ENCODE measurements at places on chromosomes 1 and 21.

DNA sequence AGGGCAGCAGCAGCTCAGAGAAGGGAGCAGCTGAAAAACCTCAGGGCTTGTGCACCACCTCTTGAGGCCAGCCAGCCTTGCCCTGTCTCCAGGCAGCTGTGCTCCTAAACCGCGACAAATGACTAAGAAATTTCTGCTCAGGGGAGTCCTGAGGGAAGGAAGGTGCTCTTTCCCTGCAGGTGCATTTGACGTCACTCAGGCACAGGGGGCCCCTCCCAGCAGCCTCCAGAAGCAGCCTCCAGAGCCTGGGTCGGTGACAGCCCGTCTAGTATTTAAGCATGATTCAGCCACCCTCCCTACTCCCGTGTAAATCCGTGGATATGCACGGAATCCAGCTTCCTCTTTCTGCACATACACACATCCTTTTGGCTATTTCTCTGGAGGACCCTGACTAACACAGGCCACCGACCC, 560.5 kb downstream of the KIF26B start:
- no peak for DNase-seq
- H3K27ac ChIP-seq = peak overlapping the region; percentile 47

DNA sequence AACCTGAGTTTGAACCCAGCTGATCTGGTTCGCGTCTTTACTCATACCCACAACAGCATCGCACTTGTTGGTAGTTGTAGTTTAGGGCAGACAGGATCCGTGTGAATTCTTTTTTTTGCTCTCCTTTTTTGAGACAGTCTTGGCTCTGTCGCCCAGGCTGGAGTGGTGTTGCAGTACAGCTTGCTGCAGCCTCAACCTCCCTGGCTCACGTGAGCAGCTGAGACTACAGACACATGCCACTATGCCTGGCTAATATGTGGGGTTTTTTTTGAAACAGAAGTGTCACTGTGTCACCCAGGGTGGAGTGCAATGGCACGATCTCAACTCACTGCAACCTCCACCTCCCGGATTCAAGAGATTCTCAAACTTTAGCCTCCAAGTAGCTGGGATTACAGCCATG, 7.9 kb downstream of the TAF13 start:
- H3K4me3 ChIP-seq = no peak overlapping the region
- H3K27me3 ChIP-seq = no peaks in the 10 kb centered on the region
- DNase-seq = no peak
- no peak overlapping the region for H3K27ac ChIP-seq
- no peaks in the 10 kb centered on the region for H3K4me1 ChIP-seq

DNA sequence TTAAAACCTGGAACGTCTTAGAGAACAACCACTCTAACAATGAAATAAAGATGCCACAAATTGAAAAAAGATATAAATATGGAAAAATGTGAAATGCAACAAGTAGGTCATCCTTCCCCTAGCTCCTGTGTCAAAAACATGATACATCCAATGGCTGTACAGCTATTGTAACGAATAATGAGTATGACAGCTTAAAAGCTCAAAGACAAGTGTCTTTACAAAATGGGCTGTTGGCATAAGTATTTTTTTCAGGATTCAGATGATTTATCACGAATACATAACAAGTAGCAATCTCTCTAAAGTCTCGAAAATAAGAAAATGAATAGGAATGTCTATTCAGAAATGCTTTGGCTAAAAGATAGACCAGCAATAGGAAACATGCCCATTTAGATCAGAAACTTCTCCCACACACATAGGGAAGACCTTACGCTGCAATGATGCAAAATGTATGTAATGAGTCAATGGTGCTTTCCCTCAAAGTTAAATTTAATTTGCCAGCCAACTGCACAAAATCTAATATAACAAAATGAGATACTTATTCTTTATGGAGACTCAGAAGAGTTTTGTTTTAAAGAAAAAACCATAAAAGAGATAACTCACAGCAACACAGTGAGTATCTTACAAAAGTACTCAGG, 8.3 kb downstream of the TGFBR3 start:
- H3K4me1 ChIP-seq = peaks cover 13% of the 10 kb centered on the region
- H3K36me3 ChIP-seq = no peaks in the 10 kb centered on the region
- no peak overlapping the region for H3K27ac ChIP-seq
- no peak for DNase-seq
- H3K4me3 ChIP-seq = no peak overlapping the region
- H3K27me3 ChIP-seq = peaks cover 58% of the 10 kb centered on the region

GRCh38 chr1:48245106-48245505, 22.6 kb downstream of the SLC5A9 start:
- peaks cover 24% of the 10 kb centered on the region for H3K27me3 ChIP-seq
- DNase-seq = no peak
- no peaks in the 10 kb centered on the region for H3K4me1 ChIP-seq
- H3K36me3 ChIP-seq = no peaks in the 10 kb centered on the region

DNA sequence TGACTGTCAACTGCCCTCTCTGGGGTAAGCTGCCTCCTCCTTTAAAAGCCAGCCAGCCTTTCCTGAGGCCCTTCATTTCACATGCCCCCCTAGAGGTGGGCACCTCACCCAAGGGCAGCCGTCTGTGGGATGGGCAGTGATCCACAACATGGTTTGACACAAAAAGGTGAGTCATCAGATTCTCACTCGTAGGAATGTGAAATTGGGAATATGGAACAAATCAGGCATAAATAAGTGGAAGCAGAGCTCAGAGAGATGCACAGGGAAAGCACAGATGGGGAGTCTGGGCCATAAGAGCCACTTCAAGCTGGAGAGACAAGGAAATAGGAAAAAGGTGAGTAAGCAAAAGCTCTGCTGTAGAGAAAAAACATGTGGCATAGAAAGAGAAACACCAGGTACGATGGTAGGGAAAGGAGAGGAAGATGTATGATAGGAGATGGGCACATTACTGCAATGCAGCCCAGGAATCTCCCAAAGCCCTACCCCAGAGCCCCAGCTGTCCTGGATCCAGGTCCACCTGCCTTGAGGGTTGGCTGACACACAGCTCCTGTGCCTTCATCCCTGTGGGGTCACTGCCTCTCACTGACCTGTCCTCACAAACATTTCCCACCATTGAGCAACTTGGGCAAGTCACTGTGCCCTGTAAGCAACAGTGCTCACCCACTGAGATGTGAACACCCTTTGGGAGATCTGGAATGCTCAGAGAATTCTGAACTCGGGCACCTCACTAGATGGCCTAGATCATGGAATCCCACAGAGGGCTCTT, 86.6 kb downstream of the ASTN1 start:
- H3K36me3 ChIP-seq = no peaks in the 10 kb centered on the region
- DNase-seq = no peak
- H3K4me1 ChIP-seq = peaks cover 7% of the 10 kb centered on the region

DNA sequence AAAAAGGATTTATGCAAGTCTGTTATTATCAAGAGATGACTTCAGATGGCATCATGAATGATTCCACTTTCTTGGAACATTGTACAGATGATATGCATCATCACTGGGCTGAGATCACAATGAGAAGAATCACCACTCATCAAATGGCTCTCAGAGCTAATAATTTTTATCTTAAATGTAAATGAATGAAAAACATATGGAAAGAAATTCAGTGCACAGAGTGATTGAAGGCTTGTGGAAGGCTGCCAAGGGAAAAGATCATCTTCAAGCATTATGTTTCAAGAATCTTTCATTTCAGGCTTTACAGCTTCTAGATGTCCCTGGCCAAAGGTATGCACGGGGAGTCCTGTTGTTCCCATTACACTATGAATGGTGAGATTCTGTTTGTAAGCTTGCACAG, 955.7 kb downstream of the TTLL7 start:
- DNase-seq = no peak
- H3K36me3 ChIP-seq = no peaks in the 10 kb centered on the region
- H3K4me3 ChIP-seq = no peak overlapping the region
- H3K4me1 ChIP-seq = peaks cover 11% of the 10 kb centered on the region
- H3K27me3 ChIP-seq = no peaks in the 10 kb centered on the region

DNA sequence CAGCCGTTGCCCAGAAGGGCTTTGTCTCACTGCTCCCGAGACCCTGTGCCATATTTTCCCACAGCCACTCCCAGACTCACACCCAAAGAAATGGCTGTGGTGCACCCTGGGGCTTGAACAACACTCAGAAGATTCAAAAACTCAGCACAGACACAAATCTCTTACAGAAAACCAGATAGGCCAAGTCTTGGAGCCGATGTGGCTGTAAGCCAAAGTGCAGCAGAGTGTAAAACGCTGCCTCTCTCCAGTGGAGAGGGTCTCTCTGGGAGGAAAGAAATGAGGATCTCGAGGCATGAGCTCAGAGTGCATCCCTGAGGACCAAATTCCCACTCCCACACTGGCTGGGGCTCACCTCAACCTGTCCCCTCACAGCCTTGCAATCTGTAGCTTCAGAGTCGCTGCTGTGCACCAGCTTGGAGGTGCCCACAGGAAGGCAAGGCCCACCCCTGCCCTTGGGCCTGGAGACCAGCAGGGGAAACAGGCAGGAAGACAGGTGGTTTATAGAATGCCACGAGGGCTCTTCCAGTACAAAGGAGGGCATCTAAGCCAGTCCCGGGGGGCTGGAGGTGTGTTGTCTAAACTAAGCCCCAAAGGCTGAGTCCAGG, 171.3 kb upstream of the AJAP1 start:
- H3K27me3 ChIP-seq = peaks cover 8% of the 10 kb centered on the region
- no peak overlapping the region for H3K27ac ChIP-seq
- no peaks in the 10 kb centered on the region for H3K4me1 ChIP-seq
- DNase-seq = no peak
- H3K36me3 ChIP-seq = no peaks in the 10 kb centered on the region

DNA sequence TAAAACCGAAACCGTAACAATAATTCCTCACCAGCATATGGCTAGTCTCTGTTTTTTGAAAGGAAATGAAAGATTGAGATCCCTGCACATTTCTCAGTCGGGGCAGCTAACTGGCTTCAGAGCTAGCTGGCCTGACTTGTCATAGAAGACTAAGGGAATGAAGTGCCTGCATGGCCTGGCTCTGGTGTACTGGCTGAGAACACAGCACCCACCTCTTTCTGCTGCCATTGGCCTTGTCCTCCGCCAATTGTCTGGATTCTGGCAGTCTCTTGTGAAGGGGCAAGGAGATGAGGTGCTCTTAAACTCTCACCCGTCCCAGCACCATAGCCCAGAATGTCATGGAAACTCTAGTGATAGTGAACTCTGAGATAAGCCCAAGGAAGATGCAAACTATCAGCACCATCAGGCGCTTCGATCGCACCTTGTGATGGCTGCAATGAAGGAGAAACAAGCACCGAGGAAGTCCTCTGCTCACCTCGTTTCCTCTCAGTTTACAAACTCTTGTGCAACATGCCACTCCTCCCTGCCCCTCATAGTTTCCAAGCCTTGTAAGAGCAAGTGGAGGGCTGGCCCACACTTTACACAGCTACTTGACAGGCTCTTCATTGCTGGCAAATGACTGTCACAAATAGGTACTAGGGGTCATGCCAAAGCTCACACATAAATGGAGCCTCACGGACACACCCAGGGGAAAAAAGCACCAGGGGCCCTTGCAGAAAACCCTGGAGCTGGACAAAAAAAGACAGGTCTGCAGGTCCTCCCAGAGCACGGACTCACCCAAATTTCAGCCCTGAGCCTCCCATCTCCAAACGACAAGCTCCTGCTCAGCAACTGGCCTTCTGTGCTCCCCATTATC, 16.4 kb downstream of the INPP5B start:
- DNase-seq = no peak
- no peaks in the 10 kb centered on the region for H3K27me3 ChIP-seq
- peak overlapping the region; percentile 78 for H3K4me3 ChIP-seq
- peaks cover 6% of the 10 kb centered on the region for H3K36me3 ChIP-seq
- H3K27ac ChIP-seq = peak overlapping the region; percentile 54
- peaks cover 27% of the 10 kb centered on the region for H3K4me1 ChIP-seq

DNA sequence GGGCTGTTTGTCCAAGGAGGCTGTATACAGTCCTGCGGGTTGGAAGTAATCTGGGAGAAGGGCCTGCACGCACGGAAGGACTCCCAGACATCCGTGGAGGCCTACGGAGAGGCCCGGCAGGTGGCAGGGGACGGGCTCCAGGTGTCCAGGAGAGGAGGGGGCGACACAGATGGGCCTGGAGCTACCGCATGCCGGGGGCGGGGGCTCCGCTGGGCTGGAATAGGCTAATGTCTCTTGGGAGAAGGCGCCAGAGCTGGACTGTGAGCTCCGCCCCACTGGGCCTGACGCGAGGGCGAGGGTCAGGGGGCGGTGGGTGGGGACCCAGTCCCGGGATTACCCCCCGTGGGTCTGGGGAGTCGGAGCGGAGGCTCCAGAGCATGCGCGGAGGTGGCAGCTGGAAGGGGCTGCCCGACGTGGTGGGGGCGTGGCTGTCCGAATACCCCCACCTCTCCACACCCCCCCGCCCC, 659 bp downstream of the AGO1 start:
- H3K36me3 ChIP-seq = peaks cover 3% of the 10 kb centered on the region
- H3K27me3 ChIP-seq = peaks cover 3% of the 10 kb centered on the region
- H3K4me1 ChIP-seq = peaks cover 41% of the 10 kb centered on the region
- H3K27ac ChIP-seq = peak overlapping the region; percentile 92
- peak overlapping the region; percentile 97 for H3K4me3 ChIP-seq
- DNase-seq = peak; percentile 65

DNA sequence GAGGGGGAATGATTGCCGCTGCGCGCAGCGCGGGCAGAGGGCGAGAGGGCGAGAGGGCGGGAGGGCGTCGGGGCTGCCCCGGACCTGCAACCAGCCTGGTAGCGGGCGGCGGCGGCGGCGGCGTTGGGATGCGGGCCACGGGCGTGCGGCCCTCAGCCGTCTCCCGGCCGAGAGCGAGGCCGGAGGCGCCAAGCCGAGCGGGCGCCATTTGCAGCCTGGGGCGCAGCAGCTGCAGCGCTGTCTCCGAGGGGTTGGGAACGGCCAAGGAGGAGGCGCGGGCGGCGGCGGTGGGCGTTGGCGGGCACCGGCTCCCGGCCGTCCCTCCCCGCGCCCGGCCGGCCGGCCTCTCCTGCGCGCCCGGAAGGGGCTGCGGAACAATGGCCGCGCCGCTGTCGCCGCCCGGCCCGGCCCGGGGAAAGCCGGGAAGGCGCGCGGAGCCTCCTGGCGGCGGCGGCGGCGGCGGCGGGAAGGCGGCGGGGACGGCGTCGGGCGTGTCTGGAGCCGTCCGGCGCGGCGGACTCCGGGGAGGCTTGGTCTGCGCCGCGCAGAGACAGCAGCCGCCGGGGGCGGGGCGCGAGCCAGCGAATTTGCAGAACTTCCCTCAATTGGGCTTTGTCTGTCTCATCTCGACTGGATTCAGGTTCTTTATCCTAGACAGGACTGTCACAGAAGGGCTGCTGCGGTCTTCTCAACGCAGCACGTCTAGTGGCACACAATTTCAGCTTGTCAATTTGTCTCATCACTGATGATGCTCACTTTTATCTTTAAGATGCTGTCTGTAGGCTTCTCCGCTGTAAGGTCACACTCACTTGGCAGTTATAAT, 35.7 kb downstream of the ZBTB8B start:
- peak overlapping the region; percentile 96 for H3K27ac ChIP-seq
- H3K4me1 ChIP-seq = peaks cover 35% of the 10 kb centered on the region
- no peaks in the 10 kb centered on the region for H3K27me3 ChIP-seq
- H3K36me3 ChIP-seq = no peaks in the 10 kb centered on the region
- H3K4me3 ChIP-seq = peak overlapping the region; percentile 79

DNA sequence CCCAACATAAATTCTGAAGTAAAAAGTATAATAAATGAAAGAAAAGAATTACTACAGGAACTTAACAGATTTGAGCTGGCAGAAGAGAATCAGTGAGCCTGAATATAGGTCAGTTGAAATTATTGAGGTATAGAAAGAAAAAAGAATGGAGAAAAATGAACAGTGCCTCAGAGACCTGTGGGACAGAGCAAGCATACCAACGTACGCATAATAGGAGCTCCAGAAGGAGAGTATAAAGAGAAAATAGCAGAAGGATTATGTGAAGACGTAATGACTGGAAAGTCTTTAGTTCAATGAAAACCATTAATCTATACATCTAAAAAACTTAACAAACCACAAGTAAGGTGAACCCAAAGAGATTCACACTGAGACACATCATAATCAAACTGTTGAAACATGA, 261.8 kb downstream of the DYRK1A start:
- H3K4me1 ChIP-seq = peaks cover 8% of the 10 kb centered on the region
- H3K27me3 ChIP-seq = peaks cover 20% of the 10 kb centered on the region
- no peak for DNase-seq
- H3K36me3 ChIP-seq = peaks cover 4% of the 10 kb centered on the region
- H3K27ac ChIP-seq = no peak overlapping the region
- H3K4me3 ChIP-seq = no peak overlapping the region
